ENCODE measurements at places on chromosomes 1 and 21.

DNA sequence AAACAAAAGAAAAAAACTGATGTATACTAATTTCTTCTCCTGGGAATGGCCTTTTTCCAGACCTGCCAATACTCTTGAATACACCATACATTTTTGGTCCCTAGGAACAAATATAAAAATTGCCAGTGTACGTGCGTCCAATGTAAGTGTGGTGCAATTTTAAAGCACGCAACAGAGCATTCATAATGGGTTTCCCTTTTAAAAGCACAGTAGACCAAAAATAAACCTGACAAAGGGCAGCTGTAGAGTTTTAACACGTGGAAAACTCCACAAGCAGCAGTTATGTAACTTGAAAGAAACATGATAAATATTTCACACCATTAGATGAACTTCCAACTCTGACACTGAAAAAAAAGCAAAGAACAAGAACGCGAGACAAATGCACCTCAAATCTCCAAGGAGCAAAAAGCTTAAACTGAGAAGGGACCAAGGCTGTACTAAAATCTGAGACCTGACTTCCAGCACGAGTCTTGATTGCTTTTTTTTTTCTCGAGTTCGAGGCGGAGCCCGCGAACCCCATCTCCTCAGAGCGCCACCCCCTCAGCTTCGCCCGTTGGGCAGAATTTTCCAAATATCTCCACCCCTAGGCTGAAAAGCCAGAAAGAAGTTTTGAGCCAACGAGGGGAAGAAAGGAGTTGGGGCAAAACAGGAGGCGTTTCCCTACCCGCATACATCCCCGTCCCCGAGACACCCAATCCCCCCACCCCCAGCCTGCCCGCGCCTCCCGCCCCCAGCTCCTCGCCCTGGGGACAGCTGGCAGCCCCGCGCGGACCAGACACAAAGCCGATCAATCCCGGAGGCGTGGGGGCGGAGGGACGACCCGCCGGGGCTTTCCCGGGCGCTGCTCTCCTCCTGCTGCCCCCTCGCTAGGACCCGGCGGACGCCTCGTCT, at the start of gene JAM2:
TSS of gene JAM2 (plus strand) at position 599 of the 891 bp plus-strand sequence. CDS start 564 bp downstream, outside the sequence.
- DNase-seq: no peak

DNA sequence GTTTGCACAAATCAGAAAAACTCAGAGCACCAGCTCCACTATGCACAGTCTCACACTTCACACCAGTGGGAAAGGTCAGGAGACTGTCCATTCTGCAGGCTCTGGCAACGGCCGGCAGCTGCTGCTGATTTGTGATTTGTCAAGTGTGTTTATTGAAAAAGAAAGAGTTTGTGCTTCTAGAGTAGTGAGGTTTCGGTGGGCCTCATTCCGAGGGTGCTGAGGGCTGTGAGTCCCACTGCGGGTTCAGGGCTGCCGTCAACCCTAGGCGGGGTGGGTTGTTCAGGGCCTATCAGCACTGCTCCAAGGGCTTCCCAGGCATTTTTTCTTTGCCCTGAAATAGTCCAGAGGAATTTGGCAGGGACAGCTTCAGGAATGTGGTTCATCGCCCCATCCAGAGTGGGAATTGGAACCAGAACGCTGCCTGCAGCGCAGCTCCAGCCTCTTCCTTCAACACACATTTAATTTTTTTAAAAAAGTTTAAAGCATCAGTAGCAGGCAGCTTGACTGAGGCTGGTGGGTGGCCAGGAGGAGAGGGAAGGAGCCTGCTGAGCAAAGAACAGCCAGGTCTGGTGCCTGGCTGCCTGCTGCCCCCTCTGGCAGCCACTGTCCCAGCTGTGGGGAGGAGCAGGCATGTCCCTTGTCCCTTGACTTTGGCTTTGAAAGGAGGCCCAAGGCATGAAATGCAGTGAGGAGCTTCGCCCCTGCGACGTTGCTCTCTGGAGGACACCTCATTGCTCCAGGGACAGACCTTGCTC, 19.7 kb downstream of the STUM start:
- no peak for DNase-seq

GRCh38 chr1:193241132-193241827, 54.9 kb upstream of the B3GALT2 start:
- no peak for DNase-seq

DNA sequence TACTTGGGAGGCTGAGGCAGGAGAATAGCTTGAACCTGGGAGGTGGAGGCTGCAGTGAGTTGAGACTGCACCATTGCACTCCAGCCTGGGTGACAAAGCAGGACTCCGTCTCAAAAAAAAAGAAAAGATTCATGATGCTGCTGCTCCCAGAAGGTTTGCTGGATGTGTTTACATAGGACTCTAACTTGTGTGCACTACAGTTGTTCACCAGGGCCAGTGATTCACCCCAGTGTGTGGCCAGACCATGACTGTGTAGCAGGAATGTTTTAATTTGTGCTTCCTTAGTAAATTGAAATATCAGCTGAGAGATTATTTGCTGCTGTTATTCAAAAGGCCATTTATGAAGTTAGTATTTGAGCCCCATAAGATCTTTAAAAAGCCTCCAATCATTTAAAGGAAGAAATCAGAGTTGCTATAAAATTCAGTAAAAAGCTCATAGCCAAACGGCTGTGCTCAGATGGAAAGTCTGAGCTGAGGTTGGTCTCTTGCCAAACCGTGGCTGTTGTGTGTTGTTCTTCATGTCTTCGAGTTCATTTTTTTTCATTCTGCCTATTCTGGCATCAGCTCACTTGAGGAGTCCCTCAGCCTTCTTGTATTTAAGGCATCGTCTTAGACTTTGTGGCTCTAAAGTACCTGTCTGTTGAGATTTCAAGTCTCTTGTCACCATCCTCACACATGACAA, 18.1 kb upstream of the PGD start:
- DNase-seq: peak; percentile 70

GRCh38 chr21:38496224-38496623, 2.1 kb downstream of the ERG start:
- no peak for DNase-seq

GRCh38 chr1:8765198-8765597, 52.2 kb downstream of the RERE start:
- no peak for DNase-seq

DNA sequence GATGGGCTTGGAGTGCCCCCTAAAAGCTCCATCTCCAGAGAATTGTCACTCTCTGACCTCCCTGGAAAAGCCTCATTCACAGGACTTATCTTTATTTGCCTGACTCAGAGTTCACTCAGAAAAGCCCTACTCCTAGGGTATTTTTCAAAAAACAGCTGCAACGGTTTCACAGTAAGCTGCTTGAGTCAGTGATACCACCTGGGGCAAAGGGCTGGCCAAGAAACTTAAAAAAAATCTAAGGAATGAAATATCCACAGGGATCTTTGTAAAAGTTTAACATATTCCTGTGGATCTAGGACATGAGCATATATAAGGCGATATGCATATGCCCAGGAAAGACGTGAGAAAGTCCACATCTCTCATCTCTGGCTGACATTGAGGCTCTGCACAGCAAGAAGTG, 33.8 kb upstream of the TSPAN2 start:
- DNase-seq: no peak

GRCh38 chr1:58836408-58836807, 52.6 kb upstream of the JUN start:
- DNase-seq: no peak

- DNase-seq: no peak
Measured at GRCh38 chr1:214463596-214463995, 87.8 kb downstream of the PTPN14 start.

- no peak for DNase-seq
Measured at GRCh38 chr1:241968611-241969010, 11.0 kb downstream of the BECN2 start.

DNA sequence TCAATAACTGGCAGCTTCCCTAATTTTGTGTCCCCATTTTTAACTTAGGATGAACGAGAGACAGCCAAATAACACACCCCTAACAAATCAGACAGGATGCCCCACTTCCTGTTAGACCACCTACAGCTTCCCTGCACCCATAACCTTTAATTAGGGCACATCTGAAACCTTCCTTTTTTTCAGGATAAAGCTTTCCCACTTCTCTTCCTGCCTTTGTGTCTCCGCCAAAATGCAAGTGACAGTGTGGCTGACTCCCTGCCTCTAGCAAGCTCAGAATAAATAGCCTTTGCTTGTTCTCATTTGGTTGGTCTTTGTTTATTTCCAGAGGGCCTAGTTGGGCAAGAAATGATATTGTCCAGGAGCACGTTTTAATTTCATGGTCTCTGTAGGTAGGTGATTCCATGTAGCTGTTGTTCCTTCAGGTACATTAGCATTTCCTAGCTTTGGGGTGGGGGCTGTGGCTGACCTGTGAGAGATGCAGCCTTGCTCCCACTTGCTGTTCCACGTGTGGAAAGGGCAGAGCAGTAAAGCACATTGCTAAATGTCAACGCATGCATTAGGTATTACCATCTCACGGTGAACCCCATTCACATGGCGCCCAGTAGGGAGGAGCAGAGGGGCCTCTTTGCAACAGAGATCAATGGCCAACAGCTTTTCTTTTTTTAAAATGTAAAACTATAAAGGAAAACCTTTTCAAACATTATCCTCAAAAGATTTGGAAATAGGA, 154.9 kb downstream of the ST6GALNAC3 start:
- DNase-seq: no peak

- DNase-seq: no peak
Measured at GRCh38 chr1:95650631-95651030, 416.6 kb downstream of the RWDD3 start.

GRCh38 chr1:77834771-77835334, 53.6 kb upstream of the NEXN start:
- no peak for DNase-seq

DNA sequence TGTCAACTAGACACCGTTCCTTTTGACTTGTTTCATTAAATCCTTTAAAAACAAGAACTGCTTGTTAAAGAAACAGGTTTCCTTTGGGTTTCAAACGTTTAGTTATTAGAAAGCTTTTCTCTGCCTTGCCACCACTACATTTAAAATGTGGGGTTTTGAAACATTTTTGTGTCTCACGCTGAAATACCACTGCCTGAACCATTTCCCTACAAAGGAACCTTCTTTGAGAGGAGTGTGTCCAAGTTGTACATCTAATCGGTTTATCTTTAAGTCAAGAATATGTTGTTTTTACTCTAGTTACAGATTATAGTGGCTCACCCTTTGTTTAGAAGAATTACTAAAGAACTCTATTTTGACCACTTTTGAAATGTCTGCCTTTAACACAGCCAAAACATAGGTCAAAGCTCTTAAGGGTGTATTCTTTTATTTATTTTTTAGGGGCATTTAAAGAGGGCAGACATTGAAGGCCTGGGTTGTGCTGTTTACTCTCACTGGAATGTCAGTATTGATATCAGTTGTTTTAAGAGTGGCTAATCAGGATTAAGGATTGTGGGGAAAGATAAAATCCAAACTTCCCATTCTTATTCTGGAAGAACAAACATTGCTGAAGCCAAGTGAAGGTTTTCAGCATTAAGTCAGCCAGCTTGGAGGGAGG, 143.4 kb downstream of the GALNT2 start:
- no peak for DNase-seq

- DNase-seq: no peak
Measured at GRCh38 chr1:201176940-201177339, 13.7 kb upstream of the IGFN1 start.

DNA sequence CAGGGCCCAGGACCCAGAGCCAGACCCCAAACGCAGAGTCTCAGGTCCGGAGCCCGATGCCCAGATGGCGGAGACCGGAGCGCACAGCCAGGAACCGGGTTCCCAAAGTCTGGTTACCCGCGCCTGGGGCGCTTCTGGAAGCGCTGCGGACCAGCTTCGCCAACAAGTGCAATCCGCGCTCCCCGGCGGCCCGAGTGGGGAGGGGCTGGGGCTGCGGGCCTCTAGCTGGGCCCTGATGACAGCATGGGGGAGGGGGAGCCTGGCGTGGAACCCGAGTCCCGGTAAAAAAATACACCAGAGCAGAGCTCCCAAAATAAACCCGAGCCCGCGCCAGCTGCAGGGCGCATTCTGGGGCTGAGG, 494 bp downstream of the NT5C1A start:
- no peak for DNase-seq

All from SJSA1 (cell line).